Effector memory CD8-positive, alpha-beta T cell (primary cell): ENCODE measurements at places on chromosomes 7 and 10.

DNA sequence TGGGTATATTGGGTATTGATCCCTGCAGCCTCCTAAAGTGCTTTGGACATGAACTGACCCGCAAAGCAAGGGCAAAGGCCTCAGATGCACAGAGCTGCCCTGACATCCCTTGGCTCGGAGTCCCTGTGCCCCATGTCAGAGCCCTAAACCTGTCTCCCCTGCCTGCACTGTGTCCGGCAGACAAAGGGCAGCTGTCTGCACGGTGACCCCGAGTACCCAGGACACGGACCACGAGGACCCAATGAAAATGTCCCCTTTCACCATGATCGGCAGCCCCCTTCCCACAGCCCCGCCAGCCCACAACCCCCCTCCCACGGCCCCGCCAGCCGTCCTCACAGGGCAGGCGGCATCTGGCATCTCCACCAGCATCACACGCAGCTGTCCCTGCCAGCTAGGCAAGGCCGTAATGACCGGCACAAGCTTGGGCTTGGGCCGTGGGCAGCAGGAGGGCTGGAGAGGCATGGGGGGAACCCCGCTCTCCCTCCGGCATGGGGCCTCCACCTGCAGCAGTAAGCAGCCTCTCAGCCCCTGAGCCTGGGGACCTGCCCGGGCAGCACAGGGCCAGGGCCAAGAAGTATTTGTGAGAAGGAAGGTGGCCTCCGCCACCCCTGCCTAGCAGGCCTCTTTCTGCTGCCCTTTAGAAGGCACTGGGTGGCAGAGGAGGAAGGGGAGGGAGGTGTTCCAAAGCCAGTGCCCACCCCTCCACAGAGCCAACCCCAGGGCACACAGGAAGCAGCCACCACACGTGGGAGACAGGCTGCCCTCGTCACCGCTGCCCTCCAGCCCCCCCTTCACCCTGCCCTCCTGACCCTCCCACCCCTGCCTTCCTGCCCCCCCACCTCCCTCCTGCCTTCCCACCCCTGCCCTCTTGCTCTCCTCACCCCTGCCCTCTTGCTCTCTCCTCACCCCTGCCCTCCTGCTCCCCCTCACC, 10.1 kb downstream of the NUDT1 start:
- DNase-seq: no peak

DNA sequence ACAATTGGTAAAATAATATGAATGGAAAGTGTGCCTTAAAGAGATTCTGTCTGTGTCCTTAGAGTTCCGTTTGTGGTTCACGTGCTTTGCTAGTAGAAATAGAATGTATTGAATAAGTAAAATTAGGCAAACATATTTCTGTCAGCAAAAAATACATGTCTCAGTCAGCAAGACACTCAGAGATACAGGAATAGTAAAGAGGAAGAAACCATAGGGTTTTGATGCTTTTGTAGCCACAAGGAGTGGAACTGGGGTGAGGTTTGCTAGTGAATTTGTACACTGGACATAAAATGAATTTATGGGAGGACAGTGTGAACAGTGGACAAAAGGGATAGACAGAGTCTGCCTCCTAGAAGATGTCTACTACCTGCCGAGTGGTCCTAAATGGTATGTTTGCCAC, 289.2 kb upstream of the NRP1 start:
- DNase-seq: no peak

- peak; percentile 38 for DNase-seq
Observed at GRCh38 chr7:121395494-121395960, 581 bp downstream of the FAM3C start.

GRCh38 chr10:125157505-125157904, 2.9 kb downstream of the CTBP2 start:
- no peak for DNase-seq

DNA sequence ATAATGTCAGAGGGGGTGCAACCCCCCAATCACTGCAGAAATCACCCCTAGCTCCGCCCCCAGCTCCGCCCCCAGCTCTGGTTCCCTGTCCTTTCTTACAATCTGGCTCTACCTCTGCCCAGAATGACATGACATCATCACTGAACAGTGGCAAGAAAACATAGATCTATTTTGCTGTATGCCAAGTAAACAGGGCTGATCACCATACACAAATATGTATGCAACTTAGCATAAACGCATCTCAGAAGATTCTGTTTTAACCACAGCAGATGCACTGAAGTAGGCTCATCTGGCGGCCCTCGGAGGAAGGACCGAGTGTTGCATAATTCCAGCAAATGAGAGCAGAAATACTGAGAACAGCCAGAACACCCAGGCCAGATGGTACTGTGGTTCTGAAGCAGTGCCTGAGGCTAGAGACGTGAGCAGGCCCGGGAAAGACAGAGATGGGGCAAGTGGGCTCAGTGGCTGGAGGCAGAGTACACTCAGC, 293.3 kb upstream of the KLF14 start:
- peak; percentile 34 for DNase-seq

- no peak for DNase-seq
Observed at GRCh38 chr7:134527979-134528371, 608 bp downstream of the AKR1B10 start.

DNA sequence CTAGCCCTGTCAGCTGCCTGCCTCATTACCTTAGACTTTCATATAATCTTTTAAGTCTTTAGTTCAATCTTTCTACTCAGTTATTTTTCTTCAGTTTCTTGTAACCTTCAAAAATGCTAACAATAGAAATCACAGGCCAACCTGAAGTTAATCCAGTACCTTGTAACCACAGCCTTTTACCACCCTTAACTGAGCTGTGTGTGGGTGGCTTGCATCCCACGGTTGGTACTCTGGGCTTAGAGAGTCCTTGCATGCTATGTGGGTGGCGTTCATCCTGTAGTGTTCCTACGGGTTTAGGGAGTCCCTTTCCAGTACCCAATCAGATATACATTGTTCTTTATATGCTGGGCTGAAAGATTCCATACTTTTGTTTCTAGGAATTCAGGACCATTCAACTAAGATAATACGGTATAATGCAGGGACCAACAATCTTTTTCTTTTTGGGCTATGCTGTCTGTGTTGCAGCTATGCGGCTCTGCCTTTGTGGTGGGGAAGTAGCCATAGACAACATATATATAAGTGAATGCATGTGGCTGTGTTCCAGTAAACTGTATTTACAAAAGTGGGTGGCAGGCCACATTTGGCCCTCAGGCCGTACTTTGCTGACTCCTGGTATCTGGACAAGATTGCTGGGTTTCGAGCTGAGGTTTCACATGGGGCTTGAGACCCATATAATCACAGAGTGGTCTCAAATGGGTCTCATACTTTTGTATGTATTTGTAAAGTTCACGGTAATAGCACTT, 280.8 kb upstream of the LRGUK start:
- no peak for DNase-seq

GRCh38 chr10:101394524-101395133, 40.7 kb downstream of the BTRC start:
- no peak for DNase-seq

DNA sequence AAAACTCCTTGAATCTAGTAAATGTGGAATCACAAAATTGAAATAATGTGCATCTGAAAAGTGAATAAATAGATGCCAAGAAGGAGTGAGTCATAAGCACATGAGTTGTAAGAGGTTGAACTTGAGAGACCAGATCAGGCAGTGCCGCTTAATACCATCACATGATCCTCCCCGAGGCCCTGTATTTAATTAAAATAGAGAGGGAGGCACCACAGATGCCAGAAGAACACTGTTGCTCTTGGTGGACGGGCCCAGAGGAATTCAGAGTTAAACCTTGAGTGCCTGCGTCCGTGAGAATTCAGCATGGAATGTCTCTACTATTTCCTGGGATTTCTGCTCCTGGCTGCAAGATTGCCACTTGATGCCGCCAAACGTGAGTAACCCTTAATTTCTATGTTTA, at the start of gene GPNMB:
TSS of gene GPNMB (plus strand) at position 221 of the 400 bp plus-strand sequence. CDS start at position 304, 83 bp downstream.
- no peak for DNase-seq

DNA sequence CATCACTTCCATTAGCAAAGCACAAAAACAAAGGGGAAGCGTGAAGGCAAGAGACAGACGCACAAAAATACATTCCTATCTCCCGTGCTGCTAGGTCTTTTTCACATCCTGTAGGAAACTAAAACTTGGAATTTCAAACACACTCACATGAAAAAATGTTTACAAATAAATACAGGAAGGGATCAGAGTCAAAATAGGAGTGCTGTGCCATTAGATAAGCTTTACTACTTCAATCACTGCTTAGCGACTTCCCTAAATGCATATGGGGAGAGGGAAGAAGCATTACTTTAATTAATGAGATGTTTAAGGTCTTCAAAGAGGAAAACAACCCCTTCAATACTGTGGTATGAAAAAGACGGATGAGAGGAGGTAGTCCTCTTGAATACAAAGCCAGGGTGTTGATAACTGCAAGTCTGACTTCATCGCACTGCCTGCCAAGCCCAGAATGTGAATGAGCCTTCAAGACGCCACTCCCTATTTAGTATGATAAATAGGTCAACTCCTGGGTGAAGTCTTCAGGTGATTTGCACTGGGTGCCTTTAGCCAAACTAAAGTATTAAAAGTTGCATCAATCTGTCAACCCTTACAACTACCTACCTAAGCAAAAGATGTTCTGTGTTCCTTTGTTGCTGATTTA, 13.9 kb downstream of the PARD3 start:
- DNase-seq: no peak

GRCh38 chr10:78566284-78567111, 502.3 kb upstream of the ZMIZ1 start:
- DNase-seq: no peak

- no peak for DNase-seq
Observed at GRCh38 chr7:28144266-28144665, 36.3 kb downstream of the JAZF1 start.

DNA sequence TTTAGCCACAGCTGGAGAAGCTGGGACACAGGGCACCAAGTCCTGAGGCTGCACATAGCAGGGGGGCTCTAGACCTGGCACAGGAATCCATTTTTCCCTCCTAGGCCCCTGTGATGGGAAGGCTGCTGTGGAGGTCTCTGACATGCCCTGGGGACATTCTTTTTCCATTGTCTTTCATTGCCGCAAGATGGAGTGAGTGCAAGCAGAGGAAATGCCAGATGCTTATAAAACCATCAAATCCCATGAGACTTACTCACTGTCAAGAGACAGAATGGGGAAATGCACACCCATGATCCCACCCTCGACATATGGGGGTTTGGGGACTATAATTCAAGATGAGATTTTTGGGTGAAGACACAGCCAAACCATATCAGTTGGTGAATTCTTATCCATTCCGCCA, 94.7 kb upstream of the FERD3L start:
- DNase-seq: no peak

DNA sequence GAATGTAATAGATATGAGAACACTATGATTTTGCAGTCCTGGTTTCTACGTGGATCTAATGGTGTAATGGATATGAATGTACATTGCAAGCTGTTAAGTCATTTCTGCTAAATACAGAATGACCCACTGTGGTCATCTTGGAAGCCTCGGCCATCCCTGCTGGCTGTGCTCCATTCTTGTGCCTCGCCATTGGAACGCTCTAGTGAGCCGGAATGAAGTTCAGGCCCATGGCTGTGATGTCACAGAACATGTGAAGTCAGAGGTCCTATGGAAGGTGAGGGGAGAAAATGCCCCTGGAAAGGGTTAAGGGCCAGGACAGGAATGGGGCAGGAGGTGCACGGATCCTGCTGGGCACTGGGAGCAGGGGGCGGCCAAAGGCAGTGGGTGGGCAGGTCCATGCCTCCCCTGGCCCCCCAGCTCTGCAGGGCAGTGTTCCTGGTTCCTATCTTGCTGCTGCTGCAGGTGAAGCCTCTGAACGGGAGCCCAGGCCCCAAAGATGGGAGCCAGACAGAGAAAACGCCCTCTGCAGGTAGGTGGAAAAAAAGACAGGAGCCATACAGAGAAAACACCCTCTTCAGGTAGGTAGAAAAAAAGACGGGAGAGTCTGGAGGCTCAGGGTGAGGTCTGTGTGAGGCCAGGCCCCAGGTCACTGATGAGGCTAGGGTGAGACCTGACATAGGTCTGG, at the start of gene LLCFC1:
TSS of gene LLCFC1 (plus strand) at position 259 of the 685 bp plus-strand sequence. CDS start at position 397, 138 bp downstream.
- no peak for DNase-seq

- no peak for DNase-seq
Observed at GRCh38 chr10:131093795-131094366, 217.6 kb downstream of the TCERG1L start.

- no peak for DNase-seq
Observed at GRCh38 chr10:71229726-71230655, 17.6 kb downstream of the UNC5B start.

DNA sequence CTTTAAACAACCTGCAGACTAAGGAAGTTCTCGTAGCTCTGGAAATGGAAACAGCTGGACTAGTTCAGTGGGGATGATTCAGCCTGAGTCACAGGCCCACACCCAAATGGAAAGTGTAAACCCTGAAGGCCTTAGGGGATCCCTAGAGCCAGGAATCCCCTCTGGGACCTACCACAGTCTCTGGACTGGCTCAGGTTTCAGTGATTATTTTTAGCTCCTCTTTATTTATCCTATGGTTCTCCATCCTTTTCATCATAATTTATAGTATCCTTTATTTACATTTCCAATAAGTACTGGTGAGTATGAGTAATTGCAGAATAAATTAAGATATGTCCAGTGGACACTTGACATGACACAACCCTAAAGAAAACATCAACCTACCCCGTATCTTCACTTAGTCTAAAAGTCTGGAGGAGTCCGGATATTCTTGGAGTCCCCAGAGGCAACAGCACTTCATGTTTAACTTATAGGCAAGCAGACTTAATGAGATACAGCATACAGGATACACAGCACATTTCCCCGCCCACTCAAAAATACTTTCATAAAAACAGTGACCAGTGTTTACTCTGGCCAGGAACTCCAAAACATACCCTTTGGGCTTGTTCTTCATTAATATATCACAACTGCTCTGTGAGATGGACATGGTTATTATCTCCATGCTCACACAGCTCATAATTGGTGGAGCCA, 28.4 kb upstream of the SEMA3E start:
- no peak for DNase-seq

GRCh38 chr10:63611078-63611477, 89.9 kb downstream of the REEP3 start:
- DNase-seq: no peak

GRCh38 chr7:86786376-86786775, 142.7 kb downstream of the GRM3 start:
- DNase-seq: no peak

- DNase-seq: no peak
Observed at GRCh38 chr7:81245353-81245752, 326.5 kb upstream of the SEMA3C start.

- no peak for DNase-seq
Observed at GRCh38 chr10:100625816-100626215, 90.1 kb downstream of the HIF1AN start.

DNA sequence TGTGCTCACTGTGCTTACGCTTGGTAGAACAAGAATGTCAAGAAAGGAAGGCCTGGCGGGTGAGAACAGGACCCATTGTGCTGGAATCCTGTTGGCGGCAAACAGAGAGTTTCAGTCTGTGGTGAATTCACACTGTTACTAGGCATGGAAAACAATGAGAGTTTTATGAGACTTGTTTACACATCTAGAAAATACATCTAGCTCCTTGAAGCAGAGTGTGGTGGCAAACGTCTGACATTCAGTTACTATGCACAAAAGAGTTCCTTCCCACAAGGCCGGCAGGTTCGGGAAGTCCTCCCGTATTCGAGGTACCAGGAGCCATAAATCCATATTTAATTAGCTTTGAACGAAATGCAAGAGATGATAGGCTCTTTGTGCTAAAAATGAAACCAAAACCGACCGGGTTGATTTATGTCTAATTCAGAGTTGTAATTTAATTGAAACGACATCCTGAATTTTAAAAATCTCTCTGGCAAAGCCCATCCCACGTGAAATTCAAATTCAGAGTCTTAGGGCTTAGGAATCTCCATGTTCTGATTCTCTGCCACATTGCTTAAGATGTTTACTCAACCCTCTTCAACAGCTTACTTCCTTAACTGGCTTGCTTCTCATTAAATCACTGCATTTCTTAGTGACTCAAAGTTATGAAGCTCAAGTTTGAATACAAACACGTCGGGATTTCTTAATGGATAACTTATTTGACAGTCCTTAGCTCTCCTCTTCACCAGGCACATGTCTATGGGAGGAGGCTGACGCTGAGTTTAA, 299.9 kb upstream of the PITRM1 start:
- DNase-seq: no peak
